ENCODE measurements at places on chromosomes 7 and 10. TPM values are rescaled to one million over a fixed set of nuclear protein-coding genes. Genes with fewer than 3 reads are reported as not detected.
A peak's percentile ranks its signal among the peaks of the same experiment; 100 is the strongest.

The MCM10 gene
- 104 TPM for total RNA-seq

The NUTM2A gene
- not detected for total RNA-seq

The MALRD1 gene
- not detected for total RNA-seq

The GJC3 gene
- 0.18 TPM for total RNA-seq

The CRHR2 gene
- not detected for total RNA-seq

The RGS10 gene
- 142 TPM for total RNA-seq

The SLC13A1 gene
- 0.05 TPM for total RNA-seq

The SPDYE8 gene
- total RNA-seq = not detected

The HOXA4 gene
- total RNA-seq = not detected

The CYP2C9 gene
- total RNA-seq = not detected

GRCh38 chr7:816751-817671 lies 15.3 kb upstream of the SUN1 start:
- H3K27me3 ChIP-seq = peaks cover 17% of the 10 kb centered on the region
- H3K36me3 ChIP-seq = peaks cover 18% of the 10 kb centered on the region
- H3K4me1 ChIP-seq = peaks cover 52% of the 10 kb centered on the region
- peak overlapping the region; percentile 86 for H3K27ac ChIP-seq
- H3K4me3 ChIP-seq = peak overlapping the region; percentile 96
- DNase-seq = peak; percentile 17

DNA sequence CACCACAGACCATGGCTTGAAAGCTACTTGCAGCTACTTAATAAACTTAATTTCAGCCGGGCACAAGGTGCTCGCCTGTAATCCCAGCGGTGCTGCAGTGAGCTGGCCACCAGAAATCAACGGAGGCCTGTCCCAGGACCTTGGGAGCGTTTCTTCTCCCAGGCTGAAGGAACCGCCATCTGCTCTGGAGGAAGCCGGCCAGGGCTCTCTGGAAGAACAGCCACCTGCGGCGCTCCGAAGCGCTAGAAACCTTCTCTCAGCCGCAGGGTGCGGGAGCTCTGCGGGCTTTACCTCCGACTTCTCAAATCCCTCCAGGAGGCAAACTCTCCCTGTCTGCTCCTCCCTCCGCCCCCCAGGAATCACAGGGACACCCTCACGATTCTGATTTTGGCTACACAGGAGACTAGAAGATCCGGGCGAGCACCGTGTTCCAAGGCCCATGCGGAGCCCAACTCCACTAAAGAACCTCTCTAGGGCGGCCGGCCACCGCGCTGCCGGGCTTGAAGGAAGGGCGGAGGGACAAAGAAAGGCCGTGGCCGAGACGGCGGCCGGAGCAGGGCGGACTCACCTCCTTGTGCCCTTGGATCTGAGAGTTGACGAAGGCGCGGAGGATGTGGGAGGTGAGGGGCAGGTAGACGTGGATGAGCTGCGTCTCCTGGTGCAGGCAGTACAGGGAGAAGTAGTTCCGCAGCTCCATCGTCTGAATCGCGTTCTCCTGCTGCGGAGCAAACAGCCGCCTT lies 14.4 kb downstream of the NUDT1 start:
- no peak for DNase-seq
- no peaks in the 10 kb centered on the region for H3K27me3 ChIP-seq
- no peak overlapping the region for H3K27ac ChIP-seq

GRCh38 chr7:35736725-35737124 lies 41.8 kb upstream of the HERPUD2 start:
- no peak overlapping the region for H3K27ac ChIP-seq
- H3K4me1 ChIP-seq = peaks cover 13% of the 10 kb centered on the region
- no peak for DNase-seq
- H3K4me3 ChIP-seq = no peak overlapping the region

- H3K27ac ChIP-seq = no peak overlapping the region
- no peaks in the 10 kb centered on the region for H3K36me3 ChIP-seq
- no peak overlapping the region for H3K4me3 ChIP-seq
Observed at GRCh38 chr10:64863836-64864235, 1342.6 kb downstream of the REEP3 start.

- H3K4me1 ChIP-seq = no peaks in the 10 kb centered on the region
- peaks cover 4% of the 10 kb centered on the region for H3K27me3 ChIP-seq
- H3K4me3 ChIP-seq = no peak overlapping the region
- H3K36me3 ChIP-seq = no peaks in the 10 kb centered on the region
Observed at GRCh38 chr10:92387289-92387940, 96.4 kb downstream of the MARCHF5 start.

DNA sequence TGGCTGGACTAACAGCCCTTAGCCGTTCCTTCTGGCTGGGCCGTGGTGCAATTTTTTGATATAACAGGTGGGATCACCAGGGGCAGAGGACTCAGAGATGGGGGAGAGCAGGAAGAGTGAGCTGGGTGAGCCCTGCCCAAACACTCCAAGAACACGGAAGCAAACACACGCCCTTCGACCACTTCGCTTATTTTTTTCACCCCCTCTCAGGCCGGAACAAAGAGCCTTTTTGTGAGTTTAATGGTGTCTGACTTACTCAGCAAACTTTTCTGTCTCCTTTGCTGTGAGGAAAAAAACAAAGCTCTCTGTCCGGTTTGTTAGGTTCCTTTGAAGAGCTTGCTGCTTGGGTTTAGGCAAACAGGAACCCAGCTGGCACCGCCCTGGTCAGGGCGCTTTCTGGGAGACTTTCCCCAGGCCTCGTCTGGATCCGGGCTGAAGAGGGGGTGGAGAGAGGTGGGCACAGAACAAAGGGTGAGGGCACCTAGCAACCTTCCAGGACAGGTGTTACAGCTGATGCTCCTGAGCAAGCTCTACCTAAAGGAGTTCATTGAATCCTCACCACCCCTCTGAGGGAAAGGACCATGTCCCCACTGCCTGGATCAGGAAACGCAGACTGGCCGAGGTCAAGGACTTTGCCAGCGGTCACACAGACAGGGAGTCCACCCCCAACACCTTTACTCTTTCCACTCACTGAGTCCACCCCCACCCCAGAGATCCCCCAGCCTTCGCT lies 23.3 kb downstream of the CALML3 start:
- H3K4me3 ChIP-seq = no peak overlapping the region
- no peaks in the 10 kb centered on the region for H3K36me3 ChIP-seq
- H3K27me3 ChIP-seq = peaks cover 5% of the 10 kb centered on the region
- no peak for DNase-seq
- no peak overlapping the region for H3K27ac ChIP-seq

- no peak overlapping the region for H3K27ac ChIP-seq
- H3K4me1 ChIP-seq = no peaks in the 10 kb centered on the region
- H3K4me3 ChIP-seq = no peak overlapping the region
- H3K36me3 ChIP-seq = no peaks in the 10 kb centered on the region
- DNase-seq = no peak
Observed at GRCh38 chr10:127418536-127419168, 130.5 kb upstream of the NPS start.

GRCh38 chr7:131235489-131236317 lies 92.0 kb upstream of the MKLN1 start:
- peak; percentile 77 for DNase-seq
- no peaks in the 10 kb centered on the region for H3K27me3 ChIP-seq
- H3K27ac ChIP-seq = peak overlapping the region; percentile 94
- H3K4me1 ChIP-seq = peaks cover 62% of the 10 kb centered on the region
- peak overlapping the region; percentile 38 for H3K4me3 ChIP-seq

GRCh38 chr7:37448011-37448635 lies 541 bp downstream of the ELMO1 start:
- H3K27ac ChIP-seq = peak overlapping the region; percentile 97
- H3K27me3 ChIP-seq = peaks cover 7% of the 10 kb centered on the region
- peaks cover 19% of the 10 kb centered on the region for H3K36me3 ChIP-seq
- peak; percentile 27 for DNase-seq
- H3K4me1 ChIP-seq = peaks cover 59% of the 10 kb centered on the region
- peak overlapping the region; percentile 93 for H3K4me3 ChIP-seq

DNA sequence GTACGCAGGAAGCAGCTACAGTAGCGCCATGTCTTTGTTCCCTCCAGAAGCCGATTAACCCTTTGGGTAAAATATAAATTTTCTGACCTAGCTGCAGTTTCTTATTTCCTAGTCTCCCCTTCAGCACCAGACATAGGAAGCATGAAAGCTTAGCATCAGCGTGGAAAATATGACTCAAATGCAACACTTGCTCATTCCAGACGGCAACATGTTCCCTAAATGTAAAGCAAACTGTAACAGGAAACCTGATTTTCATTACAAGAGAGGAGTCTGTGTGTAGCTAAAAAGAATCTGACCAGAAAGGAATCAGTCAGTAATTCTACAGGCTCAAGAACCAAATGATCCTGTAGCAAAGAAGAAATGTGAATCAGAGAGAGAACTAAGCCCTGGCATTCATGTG lies 219.2 kb downstream of the C7orf25 start:
- DNase-seq = no peak
- H3K4me3 ChIP-seq = no peak overlapping the region
- H3K27ac ChIP-seq = no peak overlapping the region
- no peaks in the 10 kb centered on the region for H3K36me3 ChIP-seq

DNA sequence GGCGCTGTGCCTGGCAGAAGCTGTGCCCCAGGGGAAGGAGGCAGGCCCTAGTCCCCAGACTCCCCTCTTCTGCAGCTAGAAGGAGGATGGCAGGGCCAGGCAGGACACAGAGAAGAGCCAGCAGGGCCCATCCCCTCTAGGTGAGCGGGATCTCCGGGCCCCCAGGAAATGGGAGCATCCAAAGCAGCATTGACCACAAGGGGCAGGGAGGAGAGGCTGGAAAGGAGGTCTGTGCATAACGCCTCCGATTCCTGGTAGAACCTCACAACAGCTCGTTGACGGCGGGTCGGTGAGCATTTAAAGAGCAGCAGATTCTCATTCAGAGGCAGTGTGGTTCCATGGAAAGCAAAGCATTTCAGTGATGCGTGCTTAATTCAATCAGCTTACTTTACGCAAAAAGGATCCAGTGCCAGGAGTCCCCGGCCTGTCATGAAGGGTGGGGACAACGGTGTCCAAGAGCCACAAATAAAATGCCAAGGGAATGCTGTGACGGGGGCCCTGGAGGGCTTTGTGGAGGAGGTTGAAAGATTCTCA lies 41.0 kb downstream of the CLRN3 start:
- H3K27ac ChIP-seq = no peak overlapping the region
- H3K4me1 ChIP-seq = no peaks in the 10 kb centered on the region
- no peaks in the 10 kb centered on the region for H3K36me3 ChIP-seq
- no peak for DNase-seq

GRCh38 chr10:85862771-85863170 lies 503.8 kb downstream of the GRID1 start:
- DNase-seq = no peak
- no peaks in the 10 kb centered on the region for H3K36me3 ChIP-seq
- H3K4me1 ChIP-seq = no peaks in the 10 kb centered on the region
- H3K27me3 ChIP-seq = peaks cover 4% of the 10 kb centered on the region

DNA sequence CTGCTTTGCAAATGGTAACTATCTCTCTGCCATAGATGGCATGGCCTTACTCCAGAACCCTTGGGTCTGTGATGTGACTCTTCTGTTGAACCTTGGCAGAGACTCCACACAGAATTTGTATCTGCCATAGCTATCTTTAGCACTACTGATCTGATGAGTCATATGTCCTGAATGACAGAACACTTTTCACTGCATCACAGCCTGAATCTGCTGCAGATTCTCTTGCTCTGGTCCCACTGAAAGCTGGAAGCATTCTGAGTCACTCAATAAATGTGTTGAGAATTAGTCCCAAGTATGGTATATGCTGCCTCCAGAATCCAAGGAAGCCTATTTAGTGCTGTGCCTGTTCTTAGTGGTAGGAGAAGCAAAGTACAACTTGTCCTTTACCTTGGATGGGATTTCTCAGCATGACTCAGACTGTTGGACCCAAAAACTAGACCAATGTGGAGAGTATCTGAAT lies 39.5 kb upstream of the ANKRD1 start:
- no peak overlapping the region for H3K4me3 ChIP-seq
- no peak overlapping the region for H3K27ac ChIP-seq
- no peak for DNase-seq
- H3K36me3 ChIP-seq = no peaks in the 10 kb centered on the region

GRCh38 chr7:219581-220150 lies 27.3 kb downstream of the FAM20C start:
- no peak overlapping the region for H3K27ac ChIP-seq
- H3K4me1 ChIP-seq = no peaks in the 10 kb centered on the region
- no peaks in the 10 kb centered on the region for H3K36me3 ChIP-seq
- no peaks in the 10 kb centered on the region for H3K27me3 ChIP-seq
- no peak overlapping the region for H3K4me3 ChIP-seq

DNA sequence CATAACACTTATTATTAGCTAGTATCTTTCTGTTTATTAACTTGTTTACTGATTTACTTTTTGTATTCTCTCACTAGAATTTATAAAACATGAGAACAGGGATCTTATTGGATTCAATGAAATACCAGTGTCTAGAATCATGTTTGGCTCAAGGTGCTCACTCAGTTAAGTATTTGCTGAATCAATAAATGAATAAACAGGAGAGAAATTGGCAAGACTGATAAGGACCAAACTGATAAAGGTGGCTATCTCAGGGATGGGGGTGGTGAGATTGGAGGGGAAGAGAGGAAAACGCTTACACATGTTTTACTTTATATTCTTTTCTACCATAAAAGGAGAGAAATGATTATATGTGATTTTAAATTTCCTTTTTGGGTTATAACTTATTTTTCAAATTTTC lies 43.3 kb upstream of the CCDC6 start:
- no peak overlapping the region for H3K27ac ChIP-seq
- no peak for DNase-seq
- no peaks in the 10 kb centered on the region for H3K4me1 ChIP-seq
- no peaks in the 10 kb centered on the region for H3K36me3 ChIP-seq
- peaks cover 8% of the 10 kb centered on the region for H3K27me3 ChIP-seq

DNA sequence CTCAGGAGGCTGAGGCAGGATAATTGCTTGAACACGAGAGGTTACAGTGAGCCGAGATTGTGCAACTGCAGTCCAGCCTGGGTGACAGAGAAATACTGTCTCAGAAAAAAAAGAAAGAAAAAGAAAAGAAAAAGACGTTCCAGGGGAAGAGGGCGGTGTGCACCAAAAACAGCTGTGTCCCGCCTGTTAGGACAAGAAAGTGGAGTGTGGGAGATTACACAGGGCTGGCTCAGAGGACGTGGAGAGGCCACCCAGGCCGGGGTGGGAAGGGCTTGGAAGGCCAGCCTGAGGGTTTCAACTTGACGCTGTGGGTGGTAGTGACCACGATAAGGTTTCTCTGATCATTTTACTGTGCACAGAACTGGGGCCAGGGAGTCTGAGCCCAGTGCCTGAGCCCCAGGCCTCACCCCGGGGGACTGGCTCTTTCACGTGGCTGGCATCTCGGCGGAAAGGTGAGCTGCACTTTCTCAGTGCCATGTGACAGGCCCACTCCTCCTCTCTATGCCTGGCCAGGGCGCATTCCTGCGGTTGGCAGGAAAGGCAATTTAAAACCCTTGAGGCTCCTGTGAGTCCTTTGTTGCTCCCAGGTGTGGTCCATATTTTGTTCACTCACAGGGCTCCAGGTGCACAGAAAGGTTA lies 13.9 kb downstream of the RHBDD2 start:
- H3K4me1 ChIP-seq = no peaks in the 10 kb centered on the region
- H3K27ac ChIP-seq = no peak overlapping the region
- no peak overlapping the region for H3K4me3 ChIP-seq
- peaks cover 1% of the 10 kb centered on the region for H3K27me3 ChIP-seq
- no peak for DNase-seq

Data from activated T-helper 1 cell treated with anti-CD3 and anti-CD28 coated beads, Interleukin-12 subunit alpha, Interleukin-12 subunit beta, Interleukin-2, Interleukin-4 antibody, amounts not matched to agents 30 ng/mL and 10 ng/mL and 1 ng/mL, durations not matched to agents 14 hours and 24 hours and 36 hours (primary cell).